Activated CD4-positive, alpha-beta T cell treated with anti-CD3 and anti-CD28 coated beads, Interleukin-2, amount 50 U/mL, for 1 hour (primary cell): ENCODE measurements at places on chromosomes 3 and 15.

DNA sequence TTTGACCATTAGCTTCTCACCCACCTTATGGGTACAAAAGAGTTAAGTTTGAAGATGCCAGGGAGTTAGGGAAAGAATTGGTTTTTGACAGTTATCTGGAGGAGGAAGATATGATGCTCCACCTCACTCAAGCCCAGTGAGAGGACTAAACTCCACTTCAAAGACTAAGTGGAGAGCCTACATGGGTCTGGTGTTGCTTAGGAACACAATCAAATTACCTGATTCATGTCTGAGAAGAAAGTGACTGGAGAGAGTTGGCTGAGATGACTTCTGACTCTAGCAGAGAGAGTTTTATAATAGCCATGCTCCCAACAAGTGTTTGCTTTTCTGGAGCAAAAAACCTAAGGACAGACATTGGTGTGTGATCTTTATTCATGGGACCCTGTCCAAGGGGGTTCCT is 43.3 kb downstream of the SUCNR1 start:
- DNase-seq = no peak

DNA sequence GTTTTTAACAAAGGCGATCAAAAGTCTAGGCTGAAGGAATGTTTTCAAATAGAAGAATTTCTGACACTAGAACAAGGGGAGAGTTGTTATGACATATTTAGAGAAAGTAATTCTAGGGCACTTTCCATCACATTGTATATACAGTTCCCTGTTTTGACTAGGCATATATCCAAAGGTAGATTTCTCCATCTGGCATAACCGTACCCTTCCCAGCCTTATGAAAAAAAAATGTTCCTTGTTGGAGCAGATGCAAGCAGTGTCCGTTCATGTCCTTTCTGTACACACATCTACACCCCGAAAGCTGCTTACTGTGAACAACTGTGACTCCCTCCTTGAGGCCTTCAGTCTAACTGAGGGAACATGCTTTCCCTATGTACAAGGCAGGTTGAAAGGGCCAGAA is 271.7 kb upstream of the GBE1 start:
- DNase-seq = no peak

DNA sequence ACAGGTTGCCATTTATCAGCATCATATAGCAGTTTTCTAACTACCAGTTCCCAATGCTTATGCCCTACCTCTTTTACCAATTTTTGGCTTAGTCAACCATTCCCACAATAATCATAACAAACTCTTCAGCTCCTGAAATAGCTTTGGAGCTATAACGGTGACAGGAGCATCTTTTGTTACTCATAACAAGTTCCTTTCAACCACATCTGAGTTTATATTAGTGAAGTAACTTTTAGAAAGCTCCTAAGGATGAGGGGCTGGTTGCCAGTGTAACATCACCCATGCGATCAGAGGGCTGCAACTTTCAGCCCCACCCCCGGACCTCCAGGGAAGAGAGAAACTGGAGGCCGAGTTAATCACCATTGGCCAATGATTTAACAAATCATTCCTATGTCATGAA is 495.3 kb upstream of the RASGRP1 start:
- no peak for DNase-seq

DNA sequence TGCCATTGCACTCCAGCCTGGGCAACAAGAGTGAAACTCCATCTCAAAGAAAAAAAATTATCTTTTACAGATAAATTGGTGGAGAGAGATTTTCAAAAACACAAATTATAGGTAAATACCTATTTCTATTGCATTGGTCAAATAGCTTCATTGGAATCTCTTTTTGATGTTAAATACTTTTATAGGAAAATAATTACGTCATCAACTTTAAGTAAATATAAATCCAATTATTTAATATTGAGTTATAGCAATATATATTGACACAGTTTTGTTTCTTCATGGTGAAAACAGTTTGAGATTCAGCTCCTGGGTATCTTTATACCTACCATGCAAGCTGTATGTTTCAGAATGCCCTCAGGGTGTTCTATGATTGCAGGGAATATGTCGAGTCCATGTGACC is 172.1 kb downstream of the TP63 start:
- no peak for DNase-seq

DNA sequence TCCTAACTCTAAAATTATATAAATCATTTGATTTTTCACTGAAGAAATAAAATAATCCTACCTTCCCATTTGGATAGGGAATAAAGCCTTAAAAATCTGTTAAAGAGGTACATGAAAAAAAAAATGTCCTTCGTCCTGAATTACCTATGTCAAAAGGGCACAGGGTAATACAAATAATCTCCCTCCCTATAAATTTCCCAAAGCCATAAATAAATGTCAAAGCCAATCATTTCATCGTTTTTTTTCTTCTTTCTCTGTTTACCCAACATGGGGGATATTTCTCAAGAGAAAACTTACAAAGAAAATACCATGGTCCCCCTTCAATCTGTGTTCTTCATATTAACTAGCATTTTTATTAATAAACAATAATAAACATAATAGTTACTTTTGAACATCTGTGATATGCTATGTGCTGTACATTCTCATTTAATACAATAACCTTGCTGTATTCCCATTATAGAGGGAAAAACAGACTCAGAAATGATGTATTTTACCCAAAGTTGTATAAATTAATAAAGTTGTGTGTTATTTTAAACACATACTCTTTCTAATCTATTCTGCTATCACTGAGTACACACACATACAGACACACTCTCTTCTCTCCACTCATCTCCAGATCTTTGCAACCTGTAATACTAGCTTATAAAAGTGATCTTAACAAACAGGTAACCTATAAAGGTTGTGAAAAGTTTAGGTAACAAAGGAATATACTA is 910 bp upstream of the ANKRD28 start:
- DNase-seq = no peak

- peak; percentile 61 for DNase-seq
Measured at GRCh38 chr3:15858547-15859506, 61.0 kb upstream of the ANKRD28 start.

DNA sequence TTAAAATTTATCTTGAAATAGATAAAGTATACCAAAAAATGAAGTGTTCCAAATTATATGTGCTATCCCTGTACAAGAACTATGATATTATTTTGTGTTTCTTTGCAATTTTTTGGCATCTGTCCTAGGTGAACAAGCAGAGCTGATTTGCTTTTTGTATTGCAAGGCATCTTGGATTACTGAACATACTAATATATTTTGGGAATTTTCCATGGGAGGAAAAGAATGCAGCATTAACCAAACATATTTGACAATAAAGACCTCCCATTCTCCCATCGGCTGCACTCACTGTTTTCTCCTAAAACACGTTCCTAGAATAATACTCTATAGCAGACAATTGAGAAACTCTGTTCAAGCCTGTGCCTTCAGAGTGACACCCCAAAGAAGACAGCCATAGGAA is 265.1 kb upstream of the ALCAM start:
- no peak for DNase-seq

DNA sequence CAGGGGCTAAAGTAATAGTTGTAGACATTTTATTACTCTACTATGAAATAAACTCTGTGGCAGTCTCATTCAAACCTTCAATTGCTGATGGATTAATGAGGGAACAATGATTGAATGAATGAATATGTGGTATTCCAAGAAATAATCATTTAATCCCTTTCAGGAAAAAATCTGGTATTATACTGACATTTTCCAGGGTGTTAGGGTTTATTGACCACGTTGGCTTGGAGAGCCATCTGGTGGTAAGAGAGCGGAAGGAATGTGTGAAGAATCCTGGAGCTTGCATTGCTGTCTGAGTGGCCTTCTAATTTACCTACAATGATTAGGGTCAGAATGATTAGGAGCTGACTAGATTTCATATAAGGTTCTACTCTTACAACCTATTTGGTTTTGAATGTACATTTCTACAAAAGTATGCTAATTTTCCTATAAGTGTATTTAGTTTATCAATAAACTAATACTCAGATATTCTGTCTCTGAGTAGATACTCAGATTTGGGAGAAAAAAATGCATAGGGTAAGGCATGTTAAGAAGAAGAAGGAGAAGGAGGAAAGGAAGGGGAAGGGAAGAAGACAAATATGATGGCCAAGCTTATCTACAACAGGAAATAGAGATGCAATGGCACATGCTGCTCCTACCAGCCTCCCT is 249.9 kb downstream of the ROBO1 start:
- no peak for DNase-seq

- DNase-seq = no peak
Measured at GRCh38 chr15:38748710-38749109, 184.1 kb upstream of the RASGRP1 start.

DNA sequence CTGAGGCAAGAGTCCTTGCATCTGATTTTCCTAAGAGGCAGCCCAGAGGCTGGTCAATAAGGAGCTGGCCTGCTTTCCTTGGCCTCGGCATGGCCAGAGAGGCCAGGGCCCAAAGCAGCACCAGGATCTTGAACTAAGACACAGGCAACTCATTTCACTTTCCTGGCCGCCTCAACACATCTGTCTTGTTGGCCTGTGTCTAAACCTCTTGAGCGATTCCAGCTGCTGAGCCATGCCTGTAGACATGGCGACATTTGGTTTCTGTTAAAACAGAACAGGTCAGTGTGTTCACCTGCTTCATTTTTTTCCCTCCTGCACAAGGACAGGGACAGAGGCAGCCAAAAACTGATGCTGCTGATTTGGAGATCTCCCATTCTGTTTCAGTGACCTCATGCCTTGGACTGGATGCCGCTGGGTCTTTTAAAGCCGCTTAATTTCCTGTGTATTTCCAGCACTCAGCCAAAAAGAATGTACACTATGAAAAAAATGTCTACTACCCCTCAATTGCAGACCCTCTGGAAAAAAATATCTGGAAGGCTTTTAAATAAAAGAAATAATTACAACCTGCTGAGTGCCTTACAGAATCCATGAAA is 266.6 kb upstream of the ICE2 start:
- no peak for DNase-seq

DNA sequence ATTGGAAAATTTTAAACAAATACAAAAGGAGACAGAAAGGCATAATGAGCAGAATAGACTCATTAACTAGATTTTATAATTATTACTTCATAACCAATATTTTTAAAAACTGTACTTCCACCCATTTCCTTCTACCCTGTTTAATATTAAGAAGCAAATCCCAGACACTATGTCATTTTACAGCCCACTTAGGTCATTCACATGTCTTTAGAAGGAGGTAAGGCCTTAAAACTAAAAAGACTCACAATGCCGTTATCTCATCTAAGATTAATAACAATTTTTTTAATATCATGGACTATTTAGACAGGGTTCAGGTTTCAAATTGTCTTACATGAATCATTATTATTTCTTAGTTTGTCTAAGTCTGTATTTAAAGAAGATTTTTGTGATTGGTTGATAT is 217.2 kb downstream of the NFKBIZ start:
- DNase-seq = no peak
